ENCODE measurements at places on chromosomes 1 and 21. TPM values are rescaled to one million over a fixed set of nuclear protein-coding genes. Genes with fewer than 3 reads are reported as not detected.

- DNase-seq = no peak
Observed at GRCh38 chr1:76136894-76137293, 62.3 kb downstream of the ST6GALNAC3 start.

GRCh38 chr1:228093050-228093906, 9.8 kb downstream of the C1orf35 start:
- no peak for DNase-seq

- no peak for DNase-seq
Observed at GRCh38 chr1:32406629-32407111, 12.4 kb upstream of the BSDC1 start.

DNA sequence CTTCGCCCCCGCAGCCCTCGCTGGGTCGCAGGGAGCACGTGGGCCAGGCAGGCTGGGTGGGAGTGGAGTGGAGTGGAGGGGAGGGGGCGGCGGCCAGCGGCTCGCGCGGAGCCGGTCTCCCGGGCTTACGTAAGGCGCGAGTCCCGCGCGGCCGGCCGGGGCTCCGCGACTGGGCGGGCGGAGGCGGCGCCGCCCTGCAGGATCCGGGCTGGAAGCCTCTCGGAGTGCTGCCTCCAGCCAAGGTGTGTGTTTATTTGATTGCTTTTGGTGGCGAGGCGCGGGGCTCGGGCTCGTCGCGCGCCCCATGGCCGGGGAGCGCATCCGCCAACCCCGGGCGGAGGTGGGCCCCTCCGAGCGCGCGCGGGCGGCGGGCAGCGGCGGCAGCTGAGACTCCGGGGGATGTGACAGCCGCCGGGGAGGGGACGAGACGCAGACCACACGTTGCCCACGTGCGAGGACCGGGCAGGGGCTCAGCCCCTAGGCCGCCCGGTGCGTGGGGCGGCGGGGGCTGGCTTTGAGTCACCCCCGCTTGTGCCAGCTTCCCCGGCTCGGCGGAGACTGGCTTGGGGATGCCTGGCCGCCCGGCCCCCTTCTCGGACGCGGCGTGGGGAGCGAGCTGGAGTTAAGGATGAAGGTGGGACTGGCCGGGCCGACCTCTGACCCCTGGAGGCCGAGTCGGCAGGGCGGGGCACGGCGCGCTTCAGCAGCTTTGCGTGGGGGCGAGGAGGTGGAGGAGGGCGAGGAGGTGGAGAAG, 402 bp upstream of the AK4 start:
- DNase-seq = peak; percentile 52

DNA sequence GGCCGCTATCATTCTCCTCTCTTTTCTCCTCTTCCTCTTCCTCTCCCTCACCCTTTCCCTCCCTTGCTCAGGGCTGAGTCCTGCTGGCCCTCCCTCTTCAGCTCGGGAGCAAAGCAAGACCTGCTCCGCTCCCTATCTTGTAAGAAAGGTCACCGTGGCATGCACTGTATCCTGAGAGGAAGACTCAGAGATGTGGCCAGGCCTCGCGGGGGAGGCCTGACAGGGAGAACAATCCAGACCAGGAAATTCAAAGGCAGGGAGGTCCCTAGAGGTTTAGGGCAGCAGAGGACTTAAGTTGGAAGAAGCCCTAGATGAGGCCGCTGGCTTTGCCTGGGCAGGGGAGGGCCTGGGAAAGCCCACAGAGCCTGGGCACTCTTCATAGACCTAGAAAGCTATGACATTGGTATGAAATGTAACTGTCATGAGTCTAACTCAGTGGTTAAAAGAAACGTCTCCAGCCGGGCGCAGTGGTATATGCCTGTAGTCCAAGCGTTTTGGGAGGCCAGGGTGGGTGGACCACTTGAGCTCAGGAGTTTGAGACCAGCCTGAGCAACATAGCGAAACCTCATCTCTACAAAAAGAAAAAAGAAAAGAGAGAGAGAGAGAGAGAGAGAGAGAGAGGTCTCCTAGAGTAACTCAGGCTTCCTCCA, 14.6 kb upstream of the PTAFR start:
- DNase-seq = peak; percentile 26

- no peak for DNase-seq
Observed at GRCh38 chr1:240230816-240231215, 139.1 kb downstream of the FMN2 start.

DNA sequence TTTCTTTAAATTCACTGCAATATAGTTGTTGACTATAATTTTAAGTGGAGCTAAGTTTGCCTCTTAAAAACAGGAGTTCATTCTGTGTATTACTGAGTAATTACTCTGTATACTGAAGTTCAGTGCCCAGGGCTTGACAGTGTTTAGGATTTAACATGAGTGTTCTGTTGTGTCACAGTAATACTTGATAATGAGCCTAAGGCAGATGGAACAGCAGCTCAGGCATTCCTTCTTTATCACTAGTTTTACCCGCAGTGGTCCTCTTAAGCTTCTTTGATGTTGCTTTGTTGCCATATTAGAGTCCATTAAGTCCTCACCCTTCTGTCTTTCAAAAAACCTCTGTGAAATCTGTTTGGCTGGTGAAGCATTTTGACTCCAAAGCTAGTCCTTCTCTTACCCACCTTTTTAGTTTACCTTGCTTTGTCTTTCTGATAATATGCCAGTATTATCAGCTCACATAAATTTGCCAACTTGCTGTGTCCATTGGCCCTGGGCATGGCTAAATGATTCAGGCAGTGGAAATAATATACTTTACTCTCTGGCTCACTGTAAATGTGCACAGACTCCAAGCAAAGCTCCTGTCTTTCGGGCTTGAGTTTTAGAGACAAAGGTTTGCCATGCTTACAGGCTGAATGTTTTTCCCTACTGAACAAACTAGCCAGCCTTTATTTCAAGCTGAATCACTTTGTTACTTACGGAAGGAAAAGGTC, 17.7 kb downstream of the HIPK1 start:
- no peak for DNase-seq

- DNase-seq = no peak
Observed at GRCh38 chr1:98546319-98546718, 115.2 kb upstream of the SNX7 start.

DNA sequence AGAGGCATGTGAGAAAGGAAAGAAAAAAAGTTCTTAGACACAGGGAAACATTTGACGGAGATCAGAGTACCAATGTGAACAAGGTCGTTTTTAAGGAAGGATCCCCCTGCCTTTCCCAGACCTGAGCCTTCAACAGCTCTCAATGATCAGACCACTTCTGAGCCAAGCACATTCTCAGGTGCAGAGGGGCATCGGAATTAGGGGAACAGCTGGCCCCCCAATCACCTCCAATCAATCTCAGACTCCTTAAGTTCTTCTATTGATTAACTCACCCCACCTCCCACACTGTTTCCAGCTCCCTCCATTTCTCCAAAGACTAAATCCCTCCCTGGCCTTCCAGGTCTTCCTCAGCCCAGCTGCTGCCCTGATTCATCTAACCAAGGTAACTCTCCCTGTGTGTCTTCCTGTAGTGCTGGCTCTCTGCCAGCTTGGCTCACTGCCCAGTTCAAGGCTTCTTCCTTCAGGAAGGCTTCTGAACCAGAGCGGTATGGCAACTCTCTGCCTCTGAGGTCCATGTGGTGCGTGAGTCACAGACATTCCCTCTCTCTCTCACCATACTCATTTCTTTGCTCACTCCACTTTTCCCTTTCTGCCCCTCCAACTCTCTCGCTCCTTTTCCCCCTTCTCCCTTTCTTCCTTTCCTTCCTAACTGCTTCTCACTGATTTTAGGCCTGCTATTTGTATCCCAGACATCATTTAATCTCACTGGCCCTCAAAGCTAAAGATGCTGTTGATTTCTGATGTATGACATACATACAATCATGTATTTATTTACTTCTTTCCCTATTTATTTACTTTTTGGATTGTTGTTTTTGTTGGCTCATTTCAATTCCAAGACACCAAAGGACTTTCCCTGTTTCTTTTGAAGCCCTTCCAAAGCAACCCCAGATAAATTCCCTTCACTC, 18.1 kb downstream of the CFAP45 start:
- peak; percentile 75 for DNase-seq

DNA sequence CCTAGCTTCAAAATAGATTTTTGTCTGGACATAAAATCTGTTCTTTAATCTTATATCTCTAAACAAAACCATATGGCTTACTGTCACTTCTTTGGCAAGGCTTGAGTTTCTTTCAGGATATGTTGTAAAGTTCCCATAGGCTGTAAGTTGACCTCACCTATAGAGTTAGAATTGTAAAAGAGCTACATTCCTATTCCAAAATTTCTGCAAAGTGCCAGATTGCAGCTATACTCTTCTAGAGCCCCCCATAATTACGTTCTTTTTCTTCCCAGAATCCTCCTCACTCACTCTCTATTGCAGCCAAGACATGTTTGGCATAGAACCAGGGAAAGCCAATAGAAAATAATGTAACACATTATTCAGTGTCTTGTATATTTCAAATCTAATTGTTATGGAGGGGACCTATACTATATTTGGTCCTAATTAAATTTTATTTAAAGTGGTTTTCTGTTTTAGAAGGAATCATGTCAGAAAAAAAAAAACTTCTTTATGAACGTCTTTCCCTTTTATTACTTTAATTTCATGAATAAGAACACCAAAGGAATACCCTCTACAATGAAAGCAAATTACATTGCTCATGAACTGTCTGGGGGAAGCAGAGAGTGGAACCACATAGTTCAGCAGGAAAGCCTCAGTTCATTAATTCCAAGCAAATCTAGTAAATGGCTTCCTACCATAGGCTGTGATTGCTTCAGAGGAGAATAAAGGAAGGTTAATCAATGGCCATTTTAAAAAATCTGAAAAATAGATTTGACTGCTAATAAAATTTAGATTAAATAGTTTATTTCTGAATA, 22.3 kb downstream of the CTTNBP2NL start:
- DNase-seq = no peak

DNA sequence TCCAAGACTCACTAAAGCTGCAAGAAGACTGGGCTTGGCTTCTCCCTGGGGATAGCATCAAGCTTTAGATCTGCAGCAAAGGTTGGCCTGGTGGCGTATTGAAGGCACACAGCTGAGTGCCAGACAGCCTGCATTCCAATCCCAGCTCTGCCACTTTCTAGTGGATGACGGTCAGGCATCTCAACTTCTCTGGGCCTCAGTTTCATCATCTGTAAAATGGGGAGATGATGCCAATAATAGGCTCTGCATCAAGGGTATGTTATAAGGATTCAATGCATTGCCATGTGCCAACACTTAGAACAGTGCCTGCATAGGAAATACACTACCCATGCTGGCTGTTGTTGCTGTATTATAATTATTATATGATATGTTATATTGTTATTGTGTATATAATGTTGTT, 220.4 kb downstream of the NPHP4 start:
- DNase-seq = no peak

GRCh38 chr1:77620273-77620672, 62.2 kb downstream of the ZZZ3 start:
- no peak for DNase-seq

DNA sequence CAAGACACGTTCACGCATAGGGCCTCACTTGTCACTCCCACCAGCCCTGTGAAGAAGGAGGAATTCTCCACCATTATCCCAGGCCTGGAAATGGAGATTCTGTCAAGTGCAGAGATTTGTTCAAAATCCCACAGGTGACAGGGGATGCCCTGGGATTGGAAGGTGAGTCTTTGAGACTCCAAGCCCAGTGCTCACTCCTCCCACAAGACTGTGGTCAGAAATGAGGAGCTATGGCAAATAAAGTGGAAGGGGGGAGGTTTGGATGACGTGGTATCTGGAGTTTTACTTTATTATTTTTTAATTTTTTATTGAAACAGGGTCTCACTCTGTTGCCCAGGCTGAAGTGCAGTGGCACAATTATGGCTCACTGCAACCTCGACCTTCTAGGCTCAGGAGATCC, 12.8 kb upstream of the FOXO6 start:
- DNase-seq = no peak

DNA sequence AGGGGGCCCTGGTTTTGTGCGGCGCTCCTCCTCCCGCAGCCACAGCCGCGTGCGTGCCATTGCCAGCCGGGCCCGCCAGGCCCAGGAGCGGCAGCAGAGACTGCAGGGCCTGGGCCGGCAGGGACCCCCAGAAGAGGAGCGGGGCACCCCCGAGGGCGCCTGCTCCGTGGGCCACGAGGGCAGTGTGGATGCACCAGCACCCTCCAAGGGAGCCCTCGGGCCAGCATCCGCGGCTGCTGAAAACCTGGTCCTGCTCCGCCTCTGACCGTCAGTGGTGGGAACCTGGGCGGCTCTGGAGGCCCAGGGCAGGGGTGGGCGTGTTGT, 21.5 kb downstream of the PANK4 start:
- DNase-seq = no peak

DNA sequence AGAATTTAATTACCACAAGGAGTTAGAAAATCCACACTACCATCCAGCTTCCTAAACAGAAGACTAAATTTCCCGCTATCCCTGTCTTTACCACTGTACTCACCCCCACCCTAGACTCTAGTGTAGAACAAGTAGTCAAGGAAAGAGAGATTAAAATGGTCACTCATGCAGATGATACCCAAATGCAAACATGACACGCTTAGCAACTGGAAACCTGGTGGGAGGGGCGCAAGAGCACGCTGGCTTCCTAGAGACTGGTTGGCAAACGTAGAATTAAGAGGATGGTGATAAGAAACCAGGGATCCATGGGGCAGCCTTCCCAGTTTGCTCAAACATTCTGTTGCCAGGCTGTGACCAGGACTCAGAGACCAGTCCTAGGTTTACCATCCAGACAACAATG, 9.9 kb upstream of the LDLRAD1 start:
- no peak for DNase-seq

DNA sequence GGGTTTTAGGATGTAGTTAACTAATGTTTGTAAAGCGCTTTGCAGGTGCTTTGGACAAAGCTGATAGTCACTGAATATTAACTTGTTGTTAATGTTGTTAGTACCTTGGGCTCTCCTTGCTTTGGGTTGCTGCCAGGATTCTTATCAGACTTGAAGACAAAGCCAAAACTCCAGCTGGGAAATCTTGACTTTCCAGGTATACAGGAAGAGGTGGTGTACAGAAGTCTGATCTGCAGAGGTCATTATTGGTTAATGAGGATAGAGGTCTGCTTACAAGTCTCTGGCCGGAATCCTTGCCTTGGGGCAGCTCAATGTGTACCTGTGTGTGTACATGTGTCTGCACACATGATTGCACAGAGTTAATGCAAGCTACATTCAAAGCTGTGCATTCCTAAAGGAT, 96.0 kb upstream of the POU3F1 start:
- no peak for DNase-seq

DNA sequence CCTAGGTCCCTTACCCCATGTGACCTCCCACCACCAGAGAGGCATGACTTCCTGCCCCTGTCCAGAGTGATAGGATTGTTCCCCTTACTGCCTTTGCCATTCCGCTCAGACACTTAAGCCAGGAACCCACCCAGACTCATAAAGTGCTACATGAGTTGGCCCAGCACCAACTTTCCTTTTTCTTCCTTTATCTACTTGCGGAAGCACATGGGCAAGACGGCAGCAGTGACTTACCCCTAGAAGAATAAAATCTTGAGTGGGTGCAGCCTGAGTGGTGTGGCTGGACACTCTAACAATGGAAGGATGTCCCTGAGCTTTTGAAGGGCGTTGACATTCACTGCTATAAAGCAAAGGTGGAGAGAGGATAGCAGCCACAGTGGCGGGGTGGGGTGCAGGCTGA, 100.1 kb downstream of the MAB21L3 start:
- DNase-seq = no peak

GRCh38 chr1:111565079-111565478, 54.5 kb upstream of the RAP1A start:
- no peak for DNase-seq

GRCh38 chr1:101309334-101310311, 72.8 kb downstream of the S1PR1 start:
- peak; percentile 37 for DNase-seq

Gene UBL4B
- total RNA-seq = not detected

Gene OR2T8
- total RNA-seq = not detected

Gene FCRL2
- not detected for total RNA-seq

Gene CFAP126
- total RNA-seq = not detected

Gene VPS45
- 41.5 TPM for total RNA-seq

Gene DENND2D
- not detected for total RNA-seq

Gene KISS1
- not detected for total RNA-seq
